ENCODE measurements at places on chromosomes 7 and 10.

- DNase-seq = no peak
These were observed 328.9 kb downstream of the RPS24 start for GRCh38 chr10:78362406-78363022.

GRCh38 chr7:101804088-101804963, 13.1 kb upstream of the CUX1 start:
- DNase-seq = no peak

DNA sequence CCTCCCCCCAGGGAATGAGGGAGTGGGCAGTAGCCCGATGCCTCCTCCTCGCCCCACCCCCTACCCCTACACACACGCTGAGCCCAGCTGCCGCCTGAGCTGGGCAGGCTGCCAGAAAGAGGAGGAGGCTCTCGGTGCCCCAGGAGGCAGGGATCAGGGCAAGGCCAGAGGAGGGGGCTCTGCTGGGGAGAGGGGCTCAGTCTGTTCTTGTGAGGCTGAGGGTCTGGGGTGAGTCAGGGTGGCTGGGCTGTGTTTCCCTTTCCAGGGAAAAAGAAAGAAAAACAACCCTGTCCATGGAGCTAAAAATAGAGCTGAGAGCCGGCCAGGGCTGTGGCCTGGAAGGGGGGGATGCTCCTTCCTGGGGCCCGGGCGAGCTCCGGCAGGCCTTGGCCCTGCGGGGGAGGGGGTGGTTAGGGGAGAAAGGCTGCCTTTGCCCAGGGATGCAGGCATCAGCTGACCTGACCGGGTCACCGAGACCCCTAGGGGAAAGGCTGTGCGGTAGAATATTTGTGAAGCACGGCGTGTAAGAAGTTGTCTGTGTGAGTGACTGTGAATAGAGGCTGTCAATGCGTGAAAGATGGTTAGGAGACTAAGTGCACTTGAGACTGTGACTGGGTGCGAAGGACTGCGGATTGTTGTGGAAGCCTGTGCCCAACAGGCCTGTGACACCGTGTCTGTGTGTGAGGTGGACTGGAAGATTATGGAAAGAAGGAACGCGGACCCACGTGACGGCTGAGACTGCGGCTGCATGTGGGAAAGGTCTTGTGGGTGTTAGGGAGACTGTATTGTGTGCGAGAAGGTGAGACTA, 1.2 kb upstream of the LZTS2 start:
- DNase-seq = peak; percentile 77

- DNase-seq = no peak
These were observed 127.4 kb downstream of the ZNF365 start for GRCh38 chr10:62501547-62501946.

GRCh38 chr7:139328375-139328774, 12.8 kb upstream of the FMC1 start:
- no peak for DNase-seq

GRCh38 chr10:43417950-43418768, 9.2 kb upstream of the HNRNPF start:
- no peak for DNase-seq

GRCh38 chr7:84529480-84530205, 335.1 kb upstream of the SEMA3A start:
- DNase-seq = no peak

DNA sequence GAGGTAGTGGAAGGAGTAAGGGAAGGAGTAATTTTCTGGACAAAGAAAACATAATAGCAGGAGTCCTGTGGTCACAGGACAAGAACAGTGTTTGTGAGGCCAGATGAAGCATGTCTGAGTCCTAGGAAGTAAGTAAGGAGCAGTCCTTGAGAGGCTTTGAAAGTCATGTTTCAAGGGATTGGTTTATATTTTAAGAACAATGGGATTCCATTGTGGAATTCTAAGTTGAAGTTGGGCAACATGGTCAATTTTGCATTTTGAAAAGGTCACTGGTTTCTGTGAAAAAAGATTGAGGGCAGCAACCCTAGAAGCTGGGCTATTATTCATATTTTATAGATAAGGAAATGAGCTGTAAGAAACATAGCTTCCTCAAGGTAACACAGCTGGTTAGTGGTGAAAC, 10.8 kb upstream of the SLC25A28 start:
- no peak for DNase-seq

DNA sequence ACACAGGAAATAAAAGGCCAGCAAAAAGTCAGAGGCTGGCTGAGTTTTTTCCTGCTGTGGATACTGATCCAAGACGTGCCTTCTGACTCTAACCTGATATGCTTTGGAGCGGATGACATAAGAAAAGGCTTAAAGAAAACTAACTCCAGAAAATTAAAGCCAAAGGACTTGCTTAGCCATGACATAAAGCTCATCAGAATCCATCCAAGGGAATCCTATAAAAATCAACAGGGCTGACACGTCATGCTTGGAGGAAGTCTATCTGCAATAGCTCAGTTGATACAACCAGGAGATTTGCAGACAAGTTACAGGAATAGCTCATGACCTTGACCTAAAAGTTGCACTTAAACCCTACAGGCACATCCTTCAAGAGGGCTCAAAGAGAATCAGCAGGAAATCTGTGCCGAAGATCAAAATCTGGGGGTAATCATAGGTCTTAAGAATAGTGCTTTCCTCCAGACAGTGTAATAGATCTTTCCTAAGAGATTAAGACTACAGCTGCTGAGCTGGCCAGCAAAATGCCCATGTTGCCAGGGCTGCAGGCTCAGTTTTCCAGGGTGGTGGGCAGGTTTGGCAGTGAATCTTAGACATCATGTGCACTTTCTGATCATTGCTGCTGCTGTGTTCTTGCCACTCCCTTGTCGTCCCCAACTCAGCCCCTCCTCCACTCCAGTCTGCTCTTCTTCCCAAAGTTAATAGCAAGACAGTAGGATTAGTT, 111.5 kb upstream of the SVIL start:
- no peak for DNase-seq

GRCh38 chr7:80719261-80719660, 80.8 kb downstream of the CD36 start:
- no peak for DNase-seq

GRCh38 chr10:5977471-5978229, at the start of gene IL15RA:
Gene IL15RA, minus strand, starts transcription at chr10:5977543. Its CDS starts 51 bp downstream, at chr10:5977492.
- peak; percentile 90 for DNase-seq

GRCh38 chr10:98694014-98694413, 247.3 kb upstream of the HPS1 start:
- DNase-seq = no peak

DNA sequence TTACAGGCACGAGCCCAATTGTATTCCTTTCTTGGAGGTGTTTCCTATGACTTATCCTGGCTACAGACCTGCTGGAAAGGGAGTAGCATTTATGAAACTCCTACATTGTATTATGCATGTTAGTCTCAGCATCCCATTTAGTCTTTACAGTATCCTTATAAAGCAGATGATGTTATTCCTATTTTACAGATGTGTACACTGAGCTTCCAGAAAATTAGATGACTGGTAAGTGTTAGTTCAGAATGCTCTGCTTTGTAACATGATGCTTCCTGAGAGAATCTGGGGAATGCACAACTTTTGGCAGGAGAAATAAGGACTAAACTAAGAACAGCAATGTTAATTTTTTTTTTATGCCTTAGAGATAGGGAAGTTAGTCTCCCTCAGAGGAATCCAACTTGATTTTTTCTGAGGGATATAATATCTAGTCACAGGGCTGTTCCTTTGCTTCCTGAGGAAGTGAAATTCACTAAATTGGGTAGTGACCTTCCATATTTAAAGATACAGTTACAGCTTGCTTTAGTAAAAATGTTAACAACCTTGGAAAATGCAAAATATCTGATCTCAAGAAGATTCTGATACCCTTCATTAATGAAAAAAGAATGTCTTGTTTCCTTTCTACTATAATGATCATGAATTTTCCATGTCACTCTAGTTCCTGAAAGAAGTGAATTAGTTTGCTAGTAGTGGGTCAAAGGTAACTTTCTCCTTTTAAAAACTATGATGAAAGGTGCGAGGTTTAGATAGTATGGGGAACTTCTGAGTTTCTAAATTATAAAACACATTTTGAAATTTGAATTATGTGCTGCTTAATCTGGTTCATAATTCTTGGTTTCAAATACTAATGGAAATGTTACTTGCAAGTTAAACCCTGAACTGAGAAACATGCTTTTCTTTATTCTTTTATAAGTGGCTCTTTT, 194.0 kb upstream of the PRPS1L1 start:
- no peak for DNase-seq

DNA sequence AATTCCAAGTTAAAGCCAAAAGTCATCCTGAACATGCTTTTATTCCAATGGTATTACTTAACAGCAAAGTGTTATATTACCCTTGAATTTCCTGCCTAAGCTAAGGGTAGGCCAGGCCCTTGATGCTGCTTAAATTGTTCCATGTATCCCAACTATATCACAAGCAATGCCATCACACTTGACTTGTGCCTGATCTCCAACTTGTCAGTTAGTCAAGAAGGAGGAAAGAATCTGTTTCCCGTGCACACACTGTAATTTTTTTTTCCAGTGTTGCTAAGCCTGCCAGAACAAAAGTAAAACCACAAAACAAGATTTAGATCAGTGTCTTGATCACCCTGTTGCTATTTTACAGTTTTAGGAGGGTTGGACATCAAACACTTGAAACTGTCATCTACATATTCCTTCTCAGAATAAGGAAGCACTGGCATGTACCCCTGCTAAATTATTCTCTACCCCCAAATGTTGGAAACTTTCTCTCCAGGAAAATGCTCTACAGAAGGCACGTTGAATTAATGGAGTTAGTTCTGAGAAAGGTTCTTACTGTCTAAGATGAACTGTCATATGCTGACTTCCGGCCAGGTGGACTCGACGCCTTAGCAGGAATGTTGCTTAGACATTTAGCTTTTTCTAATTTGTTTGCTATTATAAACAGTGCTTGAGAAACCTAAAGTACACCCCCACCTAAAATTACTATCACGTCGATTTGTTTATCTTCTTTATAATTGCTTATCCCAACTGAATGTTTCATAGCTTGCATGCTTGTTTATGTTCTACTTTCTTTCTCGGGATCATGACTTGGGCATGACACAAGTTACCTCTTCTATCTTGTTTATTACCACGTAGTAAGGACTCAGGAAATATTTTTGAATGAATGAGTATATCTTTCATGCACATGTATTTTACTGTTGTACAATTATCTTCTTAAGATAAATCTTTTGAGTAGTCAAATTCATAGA, 105.5 kb upstream of the ZNF438 start:
- no peak for DNase-seq

DNA sequence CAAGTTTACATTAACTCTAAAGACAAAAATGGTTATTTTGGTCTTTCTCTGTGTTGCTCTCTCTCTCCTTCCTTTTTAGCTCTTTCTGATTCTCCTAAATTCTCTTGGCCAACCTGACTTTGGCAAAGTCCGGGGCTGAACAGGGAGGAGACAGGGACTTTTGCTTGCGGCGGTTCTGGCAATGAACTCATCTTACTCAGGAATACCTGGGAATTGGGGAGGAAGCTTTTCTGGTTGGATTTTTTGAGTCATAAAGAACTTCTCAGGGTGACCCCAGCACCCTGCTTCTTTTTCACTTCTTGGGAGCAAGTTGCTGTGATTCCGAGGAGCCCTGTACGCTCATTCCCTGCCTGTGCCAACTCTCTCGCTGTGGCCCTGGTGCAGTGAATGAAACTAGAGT, 16.0 kb downstream of the GATA3 start:
- DNase-seq = no peak

GRCh38 chr7:105999256-105999655, 36.2 kb downstream of the CDHR3 start:
- DNase-seq = no peak

Data from stimulated activated CD4-positive, alpha-beta T cell treated with anti-CD3 and anti-CD28 coated beads, Interleukin-2, amount 100 ng/mL, for 24 hours (primary cell).